ENCODE measurements at places on chromosomes 2 and 18. TPM values are rescaled to one million over a fixed set of nuclear protein-coding genes. Genes with fewer than 3 reads are reported as not detected.

TTL gene
- 24.9 TPM for total RNA-seq

KCNF1 gene
- total RNA-seq = 0.94 TPM

NAPG gene
- total RNA-seq = 43.5 TPM

AFF3 gene
- total RNA-seq = 16.2 TPM

GNAL gene
- total RNA-seq = 4.4 TPM

DNA sequence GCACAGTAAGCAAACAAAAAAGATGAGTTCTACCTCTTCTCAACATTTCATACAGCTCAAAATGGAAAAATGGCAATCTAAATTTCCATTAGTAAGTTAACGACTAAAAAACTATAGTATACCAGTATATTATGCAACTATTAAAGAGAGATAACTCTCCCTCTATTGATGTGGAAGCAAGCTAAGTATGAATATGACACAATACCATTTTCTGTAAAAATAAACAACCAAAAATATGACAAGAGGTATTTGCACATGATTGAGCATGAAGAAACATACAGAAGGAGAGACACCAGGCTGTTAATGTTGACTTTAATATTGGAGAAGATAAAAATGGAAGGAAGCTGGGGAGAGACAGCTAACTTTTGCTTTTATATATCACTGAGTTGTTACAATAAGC is 103.5 kb upstream of the ARL5A start:
- no peaks in the 10 kb centered on the region for H3K36me3 ChIP-seq
- H3K27me3 ChIP-seq = no peaks in the 10 kb centered on the region

DNA sequence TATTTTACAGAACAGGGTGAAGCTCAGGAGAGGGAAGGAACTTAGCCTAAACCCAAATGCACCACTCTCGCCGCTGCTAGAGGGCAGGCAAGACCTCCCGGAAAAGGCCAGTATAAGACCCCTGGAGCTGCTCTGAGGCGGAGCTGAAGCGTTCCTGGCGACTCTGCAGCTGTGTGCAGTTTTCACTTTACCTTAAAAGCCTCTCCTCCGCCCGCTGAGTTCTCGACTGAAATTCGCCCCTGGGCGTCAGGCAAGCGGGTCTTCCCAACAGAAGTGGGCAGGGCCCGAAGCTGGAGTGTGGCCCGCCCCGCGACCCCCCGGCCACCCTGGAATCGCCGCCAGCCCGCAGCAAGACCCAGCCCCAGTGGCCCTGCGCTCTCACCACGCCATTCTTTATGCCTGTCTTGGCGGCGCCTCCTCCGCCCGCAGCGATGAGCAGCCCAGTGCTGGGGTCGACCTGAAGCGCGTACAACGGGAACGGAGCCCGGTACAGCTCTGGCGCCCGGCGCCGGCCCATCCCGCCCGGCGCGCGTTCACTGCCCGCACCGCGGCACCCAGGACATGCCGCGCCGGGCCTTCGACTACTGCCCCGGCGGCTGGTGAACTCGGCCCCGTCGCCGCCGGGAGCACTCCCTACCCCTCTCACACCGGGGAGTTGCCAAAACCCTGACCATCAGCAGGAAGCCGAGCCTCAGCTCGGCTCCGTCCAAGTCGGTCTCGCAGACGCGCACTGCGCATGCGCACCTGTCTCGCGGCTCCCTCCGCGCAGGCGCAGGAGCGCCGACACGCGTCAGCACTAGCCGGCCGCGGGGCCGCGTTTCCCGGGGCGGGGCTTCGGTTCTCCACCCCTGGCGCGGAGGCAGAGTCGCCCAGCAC is at the start of gene PREB:
Gene PREB, minus strand, starts transcription at position 732 of the 876 bp plus-strand sequence. Its CDS starts 215 bp downstream, at position 517.
- H3K4me1 ChIP-seq = peaks cover 23% of the 10 kb centered on the region
- no peaks in the 10 kb centered on the region for H3K27me3 ChIP-seq
- peak within 1 kb of the TSS; percentile 99 for H3K4me3 ChIP-seq
- peaks cover 34% of the 10 kb centered on the region for H3K36me3 ChIP-seq
- peak within 1 kb of the TSS; percentile 92 for H3K27ac ChIP-seq

DNA sequence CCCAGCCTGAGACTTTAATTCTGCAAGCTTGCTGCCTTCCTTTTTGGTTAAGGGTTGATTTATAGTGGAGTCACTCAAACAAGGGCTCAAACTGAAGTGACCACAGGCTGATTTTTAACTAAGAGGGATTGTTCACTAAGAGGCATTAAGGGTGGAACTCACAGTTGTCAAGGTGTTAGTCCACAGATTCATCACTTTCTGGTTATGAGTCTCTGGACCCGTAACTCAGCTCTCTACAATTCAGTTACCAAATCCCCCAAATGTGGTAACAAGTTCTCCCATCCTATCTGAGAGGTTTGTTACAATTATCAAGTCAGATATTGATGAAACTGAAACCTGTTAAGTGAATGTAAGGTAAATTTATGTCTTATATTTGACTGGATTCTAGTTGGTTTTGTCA is 185.9 kb upstream of the KLHL14 start:
- no peaks in the 10 kb centered on the region for H3K36me3 ChIP-seq
- no peaks in the 10 kb centered on the region for H3K4me1 ChIP-seq
- no peak overlapping the region for H3K27ac ChIP-seq
- H3K27me3 ChIP-seq = no peaks in the 10 kb centered on the region
- no peak for DNase-seq

DNA sequence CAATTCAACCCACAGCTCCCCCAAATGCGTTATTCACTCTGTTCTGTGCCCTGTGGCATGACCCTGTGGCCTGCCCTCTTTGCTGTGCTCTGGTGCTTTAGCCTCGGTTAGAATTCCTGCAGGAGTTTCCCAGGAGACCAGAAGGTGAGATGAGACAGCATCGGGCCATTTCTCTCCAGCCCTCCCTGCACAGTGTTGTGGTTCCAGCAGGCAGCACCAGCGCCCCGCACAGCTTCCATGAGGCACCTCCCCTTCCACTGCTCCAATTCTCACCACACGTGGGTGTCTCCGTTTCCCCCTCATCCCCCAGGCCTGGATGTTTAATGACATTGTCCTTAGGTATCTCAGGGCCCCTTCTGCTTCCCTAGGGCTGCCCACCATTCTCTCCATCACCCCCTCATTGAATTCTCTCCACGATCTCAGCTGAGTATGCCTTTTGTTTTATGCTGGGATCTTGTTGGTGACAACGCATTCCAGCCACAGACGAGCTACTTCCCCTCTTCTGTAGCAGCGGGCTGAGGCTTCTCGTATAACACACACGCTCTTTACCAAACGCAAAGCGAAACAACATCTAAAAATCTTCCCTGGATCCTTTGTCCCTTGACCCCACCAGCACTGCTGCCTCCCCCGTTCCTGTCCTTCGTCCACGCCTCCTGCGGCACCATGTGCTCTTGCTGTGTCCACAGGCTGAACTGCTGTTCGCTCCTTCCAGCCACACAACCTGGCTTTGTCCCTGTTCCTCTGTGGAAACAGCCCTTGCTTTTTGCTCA is 35.1 kb downstream of the ACKR3 start:
- DNase-seq = no peak
- H3K4me3 ChIP-seq = no peak overlapping the region
- no peaks in the 10 kb centered on the region for H3K4me1 ChIP-seq
- H3K27me3 ChIP-seq = no peaks in the 10 kb centered on the region
- H3K36me3 ChIP-seq = no peaks in the 10 kb centered on the region

DNA sequence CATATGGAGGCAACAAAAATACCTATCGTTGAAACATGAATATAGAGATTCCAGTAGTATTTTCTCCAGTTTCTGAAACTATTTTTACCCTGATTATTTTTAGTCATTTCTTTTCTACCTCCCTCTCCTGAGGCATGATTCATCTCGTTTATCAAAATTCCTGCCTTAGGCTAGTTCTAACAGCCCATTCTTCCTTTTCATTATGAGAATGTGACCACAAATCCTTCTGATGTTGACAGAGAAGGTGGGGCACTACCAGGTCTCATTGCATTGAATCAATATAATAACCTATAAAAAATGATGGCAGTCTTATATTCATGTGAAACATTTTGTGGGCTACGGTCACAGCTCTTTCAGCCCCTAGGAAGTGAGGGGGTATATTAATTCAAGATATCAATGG is 406.5 kb upstream of the UBE2E3 start:
- H3K4me3 ChIP-seq = no peak overlapping the region
- H3K4me1 ChIP-seq = no peaks in the 10 kb centered on the region
- no peaks in the 10 kb centered on the region for H3K36me3 ChIP-seq
- no peak overlapping the region for H3K27ac ChIP-seq

- no peaks in the 10 kb centered on the region for H3K4me1 ChIP-seq
- no peak overlapping the region for H3K27ac ChIP-seq
- no peaks in the 10 kb centered on the region for H3K36me3 ChIP-seq
These were observed 134.4 kb upstream of the APCDD1 start for GRCh38 chr18:10319914-10320600.

DNA sequence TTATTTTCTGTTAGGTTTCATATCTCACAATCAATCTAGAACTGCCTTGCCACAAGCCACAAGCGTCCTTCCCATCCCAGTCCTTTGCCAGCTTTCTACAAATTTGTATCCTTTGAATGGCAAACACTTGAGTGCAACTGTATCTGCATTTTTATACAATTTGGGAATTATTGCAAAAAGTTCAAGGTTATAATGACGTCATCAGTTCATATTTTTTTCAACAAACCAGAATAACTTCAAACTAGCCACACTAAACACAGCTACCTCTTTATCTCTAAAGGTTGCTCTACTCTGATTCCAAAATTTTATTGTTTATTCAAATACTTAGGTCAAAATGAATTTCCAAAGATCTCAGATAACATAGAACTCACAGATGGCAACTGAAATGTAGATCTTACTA is 877.1 kb downstream of the TMEM182 start:
- no peaks in the 10 kb centered on the region for H3K27me3 ChIP-seq
- no peaks in the 10 kb centered on the region for H3K36me3 ChIP-seq
- DNase-seq = no peak
- H3K4me1 ChIP-seq = no peaks in the 10 kb centered on the region

- H3K27me3 ChIP-seq = no peaks in the 10 kb centered on the region
- no peaks in the 10 kb centered on the region for H3K36me3 ChIP-seq
- no peak overlapping the region for H3K4me3 ChIP-seq
- H3K4me1 ChIP-seq = no peaks in the 10 kb centered on the region
These were observed 8.9 kb downstream of the TNS1 start for GRCh38 chr2:217993817-217994463.

DNA sequence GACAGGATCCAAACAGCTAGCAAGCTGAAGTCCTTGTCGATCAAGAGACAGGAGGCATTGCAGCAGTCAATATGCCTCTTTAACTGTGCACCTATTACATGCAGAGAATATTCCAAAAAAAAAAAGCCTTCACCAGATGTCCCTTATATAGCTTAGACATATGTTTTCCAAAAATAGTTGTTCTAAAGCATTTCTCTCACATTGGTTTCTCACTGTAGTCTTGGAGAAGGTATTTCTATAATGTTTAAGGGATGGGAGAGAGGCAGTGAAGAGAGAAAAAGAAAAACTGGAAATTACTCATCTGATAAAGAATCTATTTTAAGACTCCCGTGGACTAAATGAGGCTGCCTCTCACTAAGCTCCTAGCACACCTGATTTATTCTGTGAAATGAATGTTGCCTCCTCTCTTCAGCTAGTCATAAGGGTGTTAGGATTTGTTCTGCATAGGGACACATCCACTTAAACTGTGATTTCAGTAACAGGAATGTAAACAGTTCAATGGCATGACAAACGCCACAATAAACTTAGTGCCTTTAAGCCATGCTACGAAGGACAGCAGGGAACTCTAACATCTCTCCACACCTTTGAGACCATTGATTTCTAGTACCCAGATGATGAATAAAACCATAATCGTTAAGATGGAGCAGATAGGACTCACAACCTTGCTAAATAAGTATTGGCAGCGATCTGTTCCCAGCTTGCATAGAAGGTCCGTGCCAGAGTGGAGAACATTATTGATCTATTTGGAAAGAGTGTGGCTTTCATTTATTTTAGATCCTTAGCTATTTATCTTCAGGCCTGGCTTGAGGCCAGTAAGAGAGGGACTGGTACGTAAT is 98.6 kb upstream of the NCK2 start:
- H3K4me1 ChIP-seq = no peaks in the 10 kb centered on the region
- H3K27me3 ChIP-seq = no peaks in the 10 kb centered on the region
- DNase-seq = no peak
- H3K27ac ChIP-seq = no peak overlapping the region
- H3K36me3 ChIP-seq = no peaks in the 10 kb centered on the region
